ENCODE measurements at places on chromosomes 4 and X. TPM values are rescaled to one million over a fixed set of nuclear protein-coding genes. Genes with fewer than 3 reads are reported as not detected.

- no peaks in the 10 kb centered on the region for H3K4me1 ChIP-seq
- no peak overlapping the region for H3K4me3 ChIP-seq
- no peaks in the 10 kb centered on the region for H3K36me3 ChIP-seq
- DNase-seq: no peak
- H3K27me3 ChIP-seq: no peaks in the 10 kb centered on the region
- no peak overlapping the region for H3K27ac ChIP-seq
Measured at GRCh38 chrX:74890676-74891430, 34.4 kb downstream of the NEXMIF start.

DNA sequence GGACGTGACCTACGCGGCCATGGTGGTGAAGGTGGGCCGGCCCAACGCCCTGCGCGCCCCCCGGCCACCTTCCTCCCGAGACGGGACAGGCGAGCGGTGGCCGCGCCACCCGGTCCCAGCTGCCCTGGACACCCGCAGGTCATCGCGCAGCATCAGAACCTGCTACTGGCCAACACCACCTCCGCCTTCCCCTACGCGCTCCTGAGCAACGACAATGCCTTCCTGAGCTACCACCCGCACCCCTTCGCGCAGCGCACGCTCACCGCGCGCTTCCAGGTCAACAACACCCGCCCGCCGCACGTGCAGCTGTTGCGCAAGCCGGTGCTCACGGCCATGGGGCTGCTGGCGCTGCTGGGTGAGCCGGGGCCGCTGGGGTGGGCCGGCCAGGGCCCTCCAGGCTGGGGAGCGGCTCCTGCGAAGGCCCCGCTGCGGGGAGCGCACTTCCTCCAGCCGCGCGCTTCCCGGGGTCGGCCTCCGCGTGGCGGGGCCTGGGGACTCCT is 9.0 kb upstream of the SLC26A1 start:
- H3K4me1 ChIP-seq: no peaks in the 10 kb centered on the region
- peak; percentile 63 for DNase-seq
- H3K36me3 ChIP-seq: no peaks in the 10 kb centered on the region
- H3K4me3 ChIP-seq: no peak overlapping the region
- peaks cover 37% of the 10 kb centered on the region for H3K27me3 ChIP-seq

- DNase-seq: no peak
- no peak overlapping the region for H3K27ac ChIP-seq
- no peaks in the 10 kb centered on the region for H3K4me1 ChIP-seq
- no peaks in the 10 kb centered on the region for H3K36me3 ChIP-seq
Measured at GRCh38 chr4:38381788-38382187, 282.2 kb upstream of the KLF3 start.

- DNase-seq: peak; percentile 80
- no peak overlapping the region for H3K4me3 ChIP-seq
- peak overlapping the region; percentile 53 for H3K27ac ChIP-seq
- no peaks in the 10 kb centered on the region for H3K36me3 ChIP-seq
Measured at GRCh38 chr4:113682730-113683537, 78.6 kb downstream of the CAMK2D start.

DNA sequence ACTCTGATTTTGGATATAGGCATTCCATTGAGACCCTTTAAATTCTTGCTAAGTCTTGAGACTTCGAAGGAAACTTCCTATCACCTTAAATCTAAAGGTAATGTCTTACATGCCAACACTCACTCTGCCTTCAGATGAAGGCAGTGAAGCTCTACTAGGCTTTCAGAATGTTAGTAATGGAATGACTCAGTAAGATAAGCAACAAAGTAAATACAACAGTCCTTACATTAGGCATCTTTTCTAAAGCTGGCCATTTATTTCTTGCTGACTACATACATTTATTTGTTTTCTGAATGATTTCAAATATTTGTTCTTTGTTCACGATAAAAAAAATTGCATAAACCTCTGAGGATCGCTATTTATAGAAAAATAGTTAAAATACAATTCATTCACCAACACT is 43.5 kb downstream of the ASIC5 start:
- no peak for DNase-seq
- no peaks in the 10 kb centered on the region for H3K4me1 ChIP-seq
- H3K27me3 ChIP-seq: no peaks in the 10 kb centered on the region
- no peaks in the 10 kb centered on the region for H3K36me3 ChIP-seq
- no peak overlapping the region for H3K4me3 ChIP-seq

DNA sequence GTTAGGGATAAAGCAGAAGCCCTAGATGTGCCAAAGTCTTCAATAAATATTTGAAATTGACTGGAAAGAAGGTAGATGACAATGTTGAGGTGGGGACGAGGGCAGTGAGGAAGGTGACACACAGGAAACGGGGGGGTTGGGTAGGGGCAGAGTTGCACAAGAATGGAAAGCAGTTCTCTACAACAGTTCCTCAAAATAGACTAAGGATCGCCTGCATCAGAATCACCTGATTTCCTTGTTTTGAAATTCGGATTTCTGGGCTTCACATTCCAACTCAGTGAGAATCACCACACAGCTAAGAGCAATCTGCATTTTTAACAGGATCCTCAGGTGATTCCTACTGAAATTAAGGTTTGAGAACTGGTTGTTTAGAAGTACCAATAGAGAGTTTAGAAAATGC is 70.6 kb downstream of the ARFIP1 start:
- H3K4me3 ChIP-seq: no peak overlapping the region
- H3K27ac ChIP-seq: no peak overlapping the region
- peak; percentile 50 for DNase-seq
- H3K36me3 ChIP-seq: no peaks in the 10 kb centered on the region

GRCh38 chrX:335758-336155 is 17.2 kb upstream of the GTPBP6 start:
- H3K27me3 ChIP-seq: no peaks in the 10 kb centered on the region
- no peak overlapping the region for H3K4me3 ChIP-seq
- no peak overlapping the region for H3K27ac ChIP-seq
- no peak for DNase-seq
- no peaks in the 10 kb centered on the region for H3K36me3 ChIP-seq

- H3K4me1 ChIP-seq: no peaks in the 10 kb centered on the region
- no peaks in the 10 kb centered on the region for H3K27me3 ChIP-seq
- H3K27ac ChIP-seq: no peak overlapping the region
- H3K4me3 ChIP-seq: no peak overlapping the region
Measured at GRCh38 chrX:112164420-112164819, 81.8 kb upstream of the TRPC5 start.

- no peak overlapping the region for H3K27ac ChIP-seq
- H3K4me3 ChIP-seq: no peak overlapping the region
- DNase-seq: peak; percentile 26
- H3K27me3 ChIP-seq: no peaks in the 10 kb centered on the region
- no peaks in the 10 kb centered on the region for H3K36me3 ChIP-seq
- no peaks in the 10 kb centered on the region for H3K4me1 ChIP-seq
Measured at GRCh38 chrX:101257448-101258258, 33.5 kb downstream of the TAF7L start.

DNA sequence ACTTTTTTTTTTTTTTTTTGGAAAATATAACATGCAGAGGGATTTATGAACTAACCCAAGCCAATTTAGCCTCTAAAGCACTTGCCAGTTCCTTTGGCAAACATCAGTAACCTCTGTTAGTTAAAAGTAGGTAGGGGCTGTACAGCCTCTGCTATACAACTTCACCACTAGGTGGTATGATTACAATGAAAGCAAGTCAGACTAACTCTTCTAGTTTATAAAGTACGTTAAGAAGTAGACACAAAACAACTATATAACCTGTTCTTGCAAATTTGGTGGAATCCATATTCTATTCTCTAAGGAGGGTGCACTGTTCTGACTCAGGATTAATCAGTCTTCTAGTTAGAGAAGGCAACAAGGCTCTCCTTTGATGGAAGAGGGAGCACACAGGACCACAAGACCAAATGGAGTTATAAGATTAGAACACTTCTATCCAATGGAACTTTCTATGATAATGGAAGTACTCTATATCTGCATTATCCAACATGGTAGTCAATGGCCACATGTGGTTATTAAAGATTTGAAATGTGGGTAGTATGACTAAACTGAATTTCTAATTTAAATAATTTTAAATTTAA is 12.8 kb downstream of the AIMP1 start:
- peak; percentile 65 for DNase-seq
- no peak overlapping the region for H3K4me3 ChIP-seq
- peaks cover 61% of the 10 kb centered on the region for H3K36me3 ChIP-seq

DNA sequence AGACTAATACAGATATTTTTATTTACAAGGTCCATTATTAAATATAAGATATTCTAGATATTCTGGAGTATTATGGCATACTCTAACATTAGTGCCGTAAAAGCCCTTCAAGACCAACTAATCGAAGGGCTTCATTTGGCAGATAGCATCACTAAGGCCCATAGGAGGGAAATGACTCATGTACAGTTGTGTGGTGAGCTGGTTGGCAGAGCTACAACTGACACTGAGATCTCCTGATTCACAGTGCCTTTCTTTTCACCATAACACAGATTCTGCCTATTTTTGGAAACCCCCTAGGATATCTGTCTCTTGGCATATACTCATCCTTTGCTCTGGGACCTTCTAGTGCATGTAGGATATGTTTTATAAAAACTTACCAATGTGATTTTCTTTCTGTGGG is 201.7 kb upstream of the AFF2 start:
- no peaks in the 10 kb centered on the region for H3K27me3 ChIP-seq
- no peak overlapping the region for H3K4me3 ChIP-seq
- H3K36me3 ChIP-seq: no peaks in the 10 kb centered on the region
- H3K4me1 ChIP-seq: peaks cover 6% of the 10 kb centered on the region

DNA sequence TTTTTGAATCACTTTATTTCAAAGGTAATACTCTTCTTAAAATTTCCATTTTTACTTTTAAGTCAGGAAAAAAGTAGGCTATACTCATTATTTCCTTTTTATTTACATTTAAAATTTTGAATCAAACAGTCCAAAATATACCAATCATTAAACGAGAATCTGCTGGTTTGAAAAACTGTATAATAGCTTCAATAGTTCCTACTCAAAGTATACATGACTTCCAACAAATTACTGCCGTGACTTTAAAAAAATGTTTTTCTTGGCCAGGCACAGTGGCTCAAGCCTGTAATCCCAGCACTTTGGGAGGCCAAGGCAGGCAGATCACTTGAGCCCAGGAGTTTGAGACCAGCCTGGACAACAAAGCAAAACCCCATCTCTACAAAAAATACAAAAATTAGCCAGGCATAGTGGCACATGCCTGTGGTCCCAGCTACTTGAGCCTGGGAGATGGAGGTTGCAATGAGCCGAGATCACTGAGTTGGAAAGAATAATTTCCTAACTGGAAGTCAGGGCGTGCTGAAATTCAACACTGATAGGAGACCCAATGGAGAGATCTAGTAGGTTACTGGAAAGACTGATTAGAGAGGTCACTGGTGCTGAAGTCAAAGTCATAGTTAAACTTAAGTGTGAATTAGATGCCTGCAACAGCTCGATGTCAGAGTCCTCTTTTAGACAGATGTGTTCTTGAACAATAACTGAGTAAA is 9.0 kb downstream of the KLHL8 start:
- DNase-seq: no peak
- H3K27me3 ChIP-seq: no peaks in the 10 kb centered on the region
- H3K4me3 ChIP-seq: no peak overlapping the region
- H3K4me1 ChIP-seq: peaks cover 9% of the 10 kb centered on the region

DNA sequence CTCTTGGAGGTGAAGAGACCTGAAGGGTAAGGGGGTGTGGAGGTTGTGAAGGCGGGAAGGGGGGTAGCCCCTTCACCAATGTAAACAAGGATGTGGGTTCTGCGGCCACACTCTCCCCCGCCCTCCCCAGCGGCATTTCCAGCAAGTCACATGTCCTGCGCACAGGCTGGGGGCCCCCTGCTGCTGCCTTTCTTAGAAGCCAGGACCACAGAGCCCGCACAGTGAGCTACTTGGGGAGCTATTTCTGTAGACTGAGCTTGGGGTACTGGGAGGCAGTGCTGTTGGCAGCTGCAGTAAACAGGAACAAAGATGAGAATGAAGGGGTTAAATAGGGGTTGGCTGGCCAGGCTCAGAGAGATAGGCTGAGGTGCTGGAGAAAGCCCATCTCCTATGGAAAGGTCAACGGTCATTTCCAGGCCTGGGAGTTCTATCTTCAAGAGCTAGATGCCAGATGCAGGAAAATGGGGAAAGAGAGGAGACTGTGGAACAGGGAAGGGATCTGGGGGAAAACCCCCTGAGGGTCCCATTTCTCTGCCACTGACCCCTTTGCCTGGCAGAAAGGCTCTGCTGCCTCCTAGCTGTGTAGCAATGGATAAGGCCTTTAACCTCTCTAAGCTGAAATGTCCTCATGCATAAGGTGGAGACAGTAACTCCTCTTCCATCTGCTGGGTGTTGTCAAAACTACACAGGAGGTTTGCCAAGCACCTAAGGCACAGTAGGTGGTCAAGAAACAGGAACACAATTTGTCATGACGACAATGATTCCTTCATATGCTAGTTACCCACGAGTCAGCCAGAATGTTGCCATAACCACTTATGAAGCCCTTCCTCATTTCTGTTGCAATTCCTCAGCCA is 18.5 kb upstream of the PIM2 start:
- DNase-seq: peak; percentile 18
- H3K4me1 ChIP-seq: no peaks in the 10 kb centered on the region
- H3K4me3 ChIP-seq: no peak overlapping the region
- no peaks in the 10 kb centered on the region for H3K36me3 ChIP-seq
- H3K27ac ChIP-seq: no peak overlapping the region
- no peaks in the 10 kb centered on the region for H3K27me3 ChIP-seq

- H3K4me3 ChIP-seq: no peak overlapping the region
- no peaks in the 10 kb centered on the region for H3K27me3 ChIP-seq
- peaks cover 27% of the 10 kb centered on the region for H3K4me1 ChIP-seq
- H3K27ac ChIP-seq: peak overlapping the region; percentile 54
- peak; percentile 10 for DNase-seq
- no peaks in the 10 kb centered on the region for H3K36me3 ChIP-seq
Measured at GRCh38 chrX:19628011-19628575, 112.8 kb upstream of the MAP3K15 start.

HELT gene
- total RNA-seq: not detected

ARX gene
- total RNA-seq: not detected
